ENCODE measurements at places on chromosomes 1 and 21.

DNA sequence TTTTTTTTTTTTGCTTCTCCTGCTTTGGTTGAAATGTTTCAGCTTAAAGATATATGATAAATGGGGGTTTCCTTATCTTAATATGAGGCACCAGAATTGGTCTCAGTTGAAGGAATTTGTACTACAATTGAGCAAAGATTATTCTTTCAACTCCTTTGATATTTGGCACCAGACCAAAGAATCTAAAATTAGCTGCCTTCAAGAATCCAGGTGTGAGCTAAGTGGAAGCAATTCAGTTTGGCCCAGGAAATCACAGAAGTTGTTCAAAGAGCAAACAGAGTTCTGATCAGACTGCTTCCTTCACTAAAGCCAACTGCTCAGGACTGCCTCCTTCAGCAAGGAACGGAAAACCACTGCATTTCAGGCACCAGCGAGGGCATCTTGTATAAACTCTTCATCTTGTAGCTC, 68.3 kb upstream of the BCAR3 start:
- H3K27me3 ChIP-seq = peaks cover 4% of the 10 kb centered on the region
- DNase-seq = peak; percentile 10
- H3K4me3 ChIP-seq = no peak overlapping the region

DNA sequence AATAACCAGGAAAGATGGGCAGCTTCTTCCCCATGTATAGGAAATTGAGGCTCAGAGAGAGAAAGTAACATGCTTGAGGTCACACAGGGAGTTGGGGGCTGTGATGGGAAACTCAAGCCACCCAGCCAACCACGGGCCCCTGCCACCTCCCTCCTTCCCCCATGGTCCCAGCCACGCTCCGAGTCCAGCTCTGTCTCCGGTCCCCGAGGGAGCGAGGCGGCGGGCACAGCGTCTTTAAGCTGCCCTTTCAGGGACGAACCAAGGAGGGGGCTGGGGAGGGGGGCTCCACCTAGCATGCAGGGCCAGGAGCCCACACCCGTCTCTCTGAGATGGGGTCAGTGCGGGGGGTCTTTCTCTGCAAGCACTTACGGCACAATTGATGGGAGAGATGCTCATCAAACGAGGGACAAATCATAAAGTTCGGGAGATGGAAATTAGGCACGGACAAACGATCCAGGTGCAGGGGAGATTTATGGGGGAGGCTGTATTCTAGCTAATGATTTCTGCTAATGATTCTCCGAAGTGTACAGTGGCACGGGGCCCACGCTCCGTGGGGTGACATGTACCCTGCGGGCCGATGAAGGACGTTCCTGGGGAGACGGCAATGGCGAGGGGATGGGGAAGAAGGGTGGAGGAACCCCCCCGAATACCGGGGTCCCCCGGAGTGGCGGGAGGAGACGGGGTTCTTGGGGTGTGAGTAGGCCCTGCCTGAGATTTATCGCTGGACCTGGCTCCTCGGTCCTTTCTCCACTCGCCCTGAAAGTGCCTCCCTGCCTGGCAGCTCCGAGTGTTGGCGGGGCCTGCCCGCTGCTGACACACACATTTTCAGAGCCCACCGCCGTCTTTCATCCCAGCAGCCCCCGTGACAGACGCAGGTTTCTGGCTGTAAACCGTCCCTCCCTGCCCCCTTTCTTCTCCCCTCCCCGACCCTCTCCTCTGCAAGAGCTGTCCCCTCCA, 31.2 kb upstream of the CASZ1 start:
- no peaks in the 10 kb centered on the region for H3K36me3 ChIP-seq
- no peaks in the 10 kb centered on the region for H3K4me1 ChIP-seq
- H3K4me3 ChIP-seq = no peak overlapping the region
- no peak for DNase-seq
- peaks cover 11% of the 10 kb centered on the region for H3K27me3 ChIP-seq
- no peak overlapping the region for H3K27ac ChIP-seq

- H3K27me3 ChIP-seq = peaks cover 12% of the 10 kb centered on the region
- no peak overlapping the region for H3K4me3 ChIP-seq
- H3K27ac ChIP-seq = no peak overlapping the region
These were observed 23.1 kb upstream of the C1orf198 start for GRCh38 chr1:230891413-230891812.

DNA sequence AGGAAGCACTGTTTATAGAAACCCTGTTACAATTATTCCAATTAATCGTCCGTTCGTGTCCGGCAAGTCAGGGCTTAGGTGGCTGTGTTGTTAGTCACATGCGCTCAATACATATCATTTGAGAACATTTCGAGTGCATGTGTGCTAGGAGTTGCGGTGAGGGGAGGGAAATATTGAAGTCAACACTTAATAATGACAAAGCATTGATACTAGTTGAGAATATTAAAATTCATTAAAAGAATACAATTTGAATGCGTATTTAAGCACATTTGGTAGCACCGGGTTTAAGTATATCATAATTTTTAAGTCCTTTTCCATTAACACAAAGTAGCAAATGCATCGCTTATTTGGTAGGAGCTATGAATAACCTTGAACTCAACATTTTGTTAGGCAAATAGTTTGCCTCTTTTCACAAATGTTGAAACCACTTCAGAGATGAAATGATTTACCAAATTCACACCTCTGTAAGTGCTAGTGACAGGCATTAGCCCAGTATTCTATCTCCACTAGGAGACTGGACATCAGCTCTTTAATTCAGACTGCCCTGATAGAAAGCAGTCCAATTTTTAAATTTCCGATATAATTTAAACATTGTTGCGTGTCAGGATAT, 1.1 kb upstream of the SERBP1 start:
- H3K27me3 ChIP-seq = no peaks in the 10 kb centered on the region
- peak overlapping the region; percentile 98 for H3K27ac ChIP-seq
- peaks cover 40% of the 10 kb centered on the region for H3K36me3 ChIP-seq
- peaks cover 34% of the 10 kb centered on the region for H3K4me1 ChIP-seq

DNA sequence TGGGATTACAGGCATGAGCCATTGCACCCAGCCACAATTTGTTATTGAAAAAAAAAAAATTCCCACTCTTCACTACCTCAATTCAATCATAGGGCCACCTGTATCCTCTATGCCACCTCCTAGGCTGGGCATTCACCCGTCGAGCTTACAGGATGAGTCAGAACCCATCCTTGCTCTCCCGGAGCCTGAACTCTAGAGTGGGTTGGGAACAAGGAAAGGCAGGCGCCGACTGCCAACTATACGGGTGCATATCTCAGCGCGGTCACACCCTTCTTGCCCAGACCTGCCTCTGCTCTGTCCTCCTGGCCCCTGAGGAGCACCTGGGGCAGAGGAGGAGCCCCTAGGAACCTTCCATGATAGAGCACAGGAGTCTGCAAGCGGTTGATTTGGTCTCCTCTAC, 21.4 kb upstream of the LBR start:
- no peak for DNase-seq
- H3K4me1 ChIP-seq = peaks cover 43% of the 10 kb centered on the region
- H3K27me3 ChIP-seq = no peaks in the 10 kb centered on the region
- no peak overlapping the region for H3K4me3 ChIP-seq

DNA sequence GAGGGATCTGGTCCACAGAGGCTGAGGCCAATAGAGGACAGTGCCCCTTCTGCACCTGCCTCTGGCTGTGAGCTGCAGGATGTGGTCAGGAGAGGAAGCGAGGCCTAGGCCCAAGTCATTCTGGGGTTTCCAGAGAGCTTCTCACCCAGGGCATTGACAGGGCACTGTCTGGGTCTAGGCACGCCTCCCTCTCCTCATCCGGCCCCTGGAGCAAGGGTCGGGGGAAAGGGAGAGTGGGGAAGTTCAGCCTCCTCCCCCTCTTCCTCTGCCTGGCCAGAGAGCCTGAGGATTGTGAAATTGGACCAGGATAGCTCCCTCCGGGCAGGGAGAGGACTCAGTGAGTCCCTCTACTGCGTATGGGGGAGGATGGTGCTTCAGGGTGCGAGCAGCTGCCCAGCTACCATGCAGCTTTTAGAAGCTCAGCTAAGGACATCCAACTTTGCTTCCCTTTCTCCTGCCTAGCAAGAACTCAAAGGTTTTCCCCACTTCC, 6.3 kb upstream of the INAVA start:
- H3K4me3 ChIP-seq = peak overlapping the region; percentile 29
- H3K36me3 ChIP-seq = no peaks in the 10 kb centered on the region
- H3K4me1 ChIP-seq = peaks cover 58% of the 10 kb centered on the region
- no peak overlapping the region for H3K27ac ChIP-seq
- DNase-seq = peak; percentile 86
- peaks cover 26% of the 10 kb centered on the region for H3K27me3 ChIP-seq

DNA sequence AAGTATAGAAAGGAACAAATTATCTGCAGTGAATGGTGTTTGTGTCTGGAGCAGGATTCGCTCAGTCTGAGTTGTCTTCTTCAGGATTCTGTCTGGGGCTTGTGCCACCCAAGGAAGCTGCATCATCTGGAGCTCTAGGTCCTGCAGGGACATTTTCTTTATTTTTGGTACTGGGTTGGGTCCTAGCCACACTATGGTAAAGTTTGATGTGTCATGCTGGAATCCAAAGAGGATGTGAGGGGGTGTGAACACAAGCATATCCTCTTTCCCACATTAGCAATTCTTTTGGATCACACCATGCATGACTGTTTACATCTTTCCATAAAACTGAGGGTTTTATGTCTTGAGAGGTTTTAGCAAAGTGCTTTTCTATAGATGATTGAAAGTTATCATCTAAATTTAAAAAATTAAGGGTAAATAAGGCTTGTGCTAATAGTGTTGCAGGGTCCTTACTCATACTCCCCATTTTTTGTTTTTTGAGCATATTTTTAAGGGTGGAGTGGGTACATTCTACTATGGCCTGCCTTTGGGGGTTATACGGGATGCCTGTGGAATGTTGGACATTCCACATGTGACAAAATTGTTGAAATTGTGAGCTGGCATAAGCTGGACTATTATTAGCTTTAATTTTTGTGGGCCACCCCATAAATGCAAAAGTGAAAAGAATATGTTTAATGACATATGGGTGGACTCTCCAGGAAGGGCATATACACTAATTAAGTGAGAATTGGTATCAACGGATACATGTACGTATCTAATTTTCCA, 152.0 kb upstream of the HMCN1 start:
- peaks cover 4% of the 10 kb centered on the region for H3K36me3 ChIP-seq
- no peak overlapping the region for H3K4me3 ChIP-seq
- H3K27ac ChIP-seq = no peak overlapping the region
- DNase-seq = no peak
- no peaks in the 10 kb centered on the region for H3K4me1 ChIP-seq

DNA sequence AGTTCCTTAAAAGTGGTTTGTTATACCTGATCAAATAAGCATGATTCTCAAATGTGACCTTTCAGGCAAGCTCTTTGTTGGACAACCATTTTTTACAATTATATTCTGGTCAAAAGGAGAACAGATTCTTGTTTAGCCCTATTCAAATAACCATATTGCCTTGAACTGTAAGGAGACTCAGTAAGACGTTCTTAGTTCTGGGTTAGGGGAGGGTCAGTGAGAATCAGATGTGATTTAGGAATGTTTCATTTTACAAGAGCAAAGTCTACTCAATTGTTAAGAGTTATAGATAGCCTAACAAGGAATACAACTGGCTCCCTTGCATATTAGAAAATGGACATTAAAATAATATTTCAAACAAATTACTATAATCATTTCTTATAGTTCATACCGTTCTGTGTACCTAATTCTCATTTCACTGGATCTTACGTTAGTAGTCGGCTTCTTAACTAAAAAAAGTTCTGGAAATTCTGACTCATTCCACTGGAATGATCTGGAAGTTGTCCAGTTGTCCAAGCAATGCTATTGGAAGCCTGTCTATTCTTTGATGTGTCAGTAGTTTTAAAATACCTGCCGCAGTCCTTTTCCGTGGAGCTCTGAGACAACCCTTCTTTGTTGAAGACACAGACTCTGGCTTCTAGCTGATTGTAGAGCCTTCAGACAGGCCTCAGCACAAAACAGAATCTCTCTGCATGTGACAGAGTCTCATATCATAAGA, 88.8 kb downstream of the MAST2 start:
- H3K27ac ChIP-seq = no peak overlapping the region
- no peaks in the 10 kb centered on the region for H3K27me3 ChIP-seq
- no peak overlapping the region for H3K4me3 ChIP-seq
- peaks cover 3% of the 10 kb centered on the region for H3K36me3 ChIP-seq

Data from activated CD8-positive, alpha-beta T cell treated with anti-CD3 and anti-CD28 coated beads for 36 hours (primary cell).